ENCODE measurements at places on chromosomes 3 and 15. TPM values are rescaled to one million over a fixed set of nuclear protein-coding genes. Genes with fewer than 3 reads are reported as not detected.

Gene TM4SF1
- 2,057 TPM for total RNA-seq

Gene POMGNT2
- total RNA-seq = 8.6 TPM

Gene CD200R1
- 0.08 TPM for total RNA-seq

Gene DAZL
- total RNA-seq = not detected

Gene TRPM1
- not detected for total RNA-seq

Gene ABI3BP
- 2.2 TPM for total RNA-seq
